ENCODE measurements at places on chromosomes 2 and 18.

DNA sequence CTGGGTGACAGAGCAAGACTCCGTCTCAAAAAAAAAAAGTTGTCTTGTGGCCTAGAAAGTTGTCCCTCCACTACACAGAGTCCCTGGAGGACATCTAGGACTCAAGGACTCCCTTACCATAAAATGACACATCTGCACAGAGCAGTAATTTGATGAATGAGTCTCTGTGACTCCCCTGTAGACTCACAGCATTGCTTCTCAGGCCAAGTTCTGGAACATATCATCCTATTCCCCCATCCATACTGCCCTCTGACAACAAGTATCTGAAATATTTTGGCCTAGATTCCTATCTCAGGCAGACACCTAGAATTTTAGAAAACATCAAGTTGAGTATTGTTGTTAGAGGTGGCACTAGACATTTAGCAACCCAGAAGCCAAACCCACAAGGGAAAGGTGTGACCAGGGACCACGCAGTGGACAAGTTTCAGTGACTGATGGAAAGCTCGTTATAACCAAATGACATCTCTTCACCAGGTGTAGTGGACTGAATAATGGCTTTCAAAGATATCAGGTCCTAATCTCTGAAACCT lies 97.9 kb upstream of the ATP8B1 start:
- DNase-seq, result no peak

GRCh38 chr2:54946220-54946805 lies 103.9 kb downstream of the RTN4 start:
- no peak for DNase-seq

DNA sequence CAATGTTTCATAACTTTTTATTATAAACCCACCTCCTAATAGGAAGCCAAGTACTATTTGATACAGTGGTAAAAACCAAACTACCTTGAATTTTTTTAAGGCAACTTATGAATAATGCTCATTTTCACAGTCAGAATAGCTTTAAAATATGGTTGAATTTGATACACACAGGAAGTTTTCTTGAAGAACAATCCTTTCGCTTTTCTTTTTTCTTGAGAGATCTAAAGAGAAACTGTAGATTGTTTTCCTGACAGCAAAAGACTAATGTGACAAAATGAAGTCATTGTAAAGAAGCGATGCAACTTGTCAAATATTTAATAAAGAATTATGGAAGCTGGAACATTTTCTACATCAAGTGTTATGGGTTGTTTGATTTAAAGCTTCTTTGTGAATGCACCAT lies 227.7 kb downstream of the ALPK2 start:
- no peak for DNase-seq

DNA sequence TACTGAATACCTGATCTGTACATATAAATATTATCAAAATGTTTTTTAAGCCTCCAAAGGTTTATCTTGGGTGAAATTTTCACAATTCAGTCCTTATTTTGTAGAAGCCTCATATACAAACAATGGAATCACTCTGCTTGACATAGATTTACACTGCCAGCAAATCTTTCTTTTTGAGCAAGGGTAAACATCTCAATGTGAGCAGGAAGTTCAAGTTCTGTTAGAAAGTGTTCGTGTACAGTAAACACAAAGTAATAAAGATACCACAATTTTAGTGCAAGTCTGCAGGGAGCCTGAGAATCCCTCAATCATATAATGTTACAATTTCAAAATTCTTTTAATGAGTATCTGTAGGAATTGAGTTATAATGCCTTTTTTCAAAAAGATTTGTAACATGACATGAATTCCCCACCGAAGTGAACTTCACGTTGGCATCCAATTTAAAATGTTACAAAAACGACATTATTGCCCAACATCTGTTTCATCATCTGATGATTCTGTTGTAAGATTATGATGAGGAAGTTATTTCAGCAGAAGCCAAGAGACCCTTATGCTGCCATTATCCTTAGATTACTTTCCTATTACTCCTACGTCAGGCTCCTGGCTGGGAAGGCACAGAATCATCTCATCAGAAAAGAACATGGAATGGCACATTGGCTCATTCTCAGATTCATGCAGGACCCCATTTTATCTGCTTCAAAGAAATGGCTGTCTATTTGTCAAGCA lies 283.9 kb upstream of the ACVR2A start:
- DNase-seq, result no peak

DNA sequence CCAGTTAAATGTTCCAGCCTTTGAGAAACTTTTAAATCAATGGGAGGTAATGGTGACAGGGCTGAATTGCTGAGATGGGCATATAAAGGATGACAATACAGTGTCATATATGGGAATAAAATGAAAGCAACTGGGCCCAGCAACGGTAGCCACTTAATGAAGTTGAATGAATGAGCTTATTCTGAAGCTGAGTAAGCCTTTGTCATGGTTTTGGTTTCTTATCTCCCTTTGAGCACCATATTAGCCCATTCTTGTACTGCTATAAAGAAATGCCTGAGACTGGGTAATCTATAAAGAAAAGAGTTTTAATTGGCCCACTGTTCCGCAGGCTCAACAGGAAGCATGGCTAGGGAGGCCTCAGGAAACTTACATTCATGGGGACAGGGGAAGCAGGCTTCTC lies 3.5 kb upstream of the THUMPD2 start:
- DNase-seq, result no peak

DNA sequence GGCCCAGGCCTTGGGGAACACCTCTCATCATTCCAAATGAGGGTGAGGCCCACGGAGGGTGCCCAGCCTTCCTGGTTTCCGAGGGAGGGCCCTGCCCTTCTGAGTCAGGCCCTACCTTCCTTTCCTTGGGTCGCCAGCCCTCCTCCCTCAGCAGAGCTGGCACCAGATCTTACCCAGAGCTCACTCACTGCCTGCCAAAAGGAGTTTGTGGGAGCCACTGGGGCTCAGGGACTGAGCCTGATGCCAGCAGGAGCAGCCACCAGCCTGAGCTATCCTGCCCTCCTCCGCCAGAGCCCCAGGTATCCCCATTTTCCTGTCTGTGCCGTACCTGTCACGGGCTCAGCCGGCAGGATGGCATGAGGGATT lies 64.1 kb downstream of the NRP2 start:
- DNase-seq, result no peak

- no peak for DNase-seq
Measured at GRCh38 chr2:218260166-218260565, 649 bp upstream of the GPBAR1 start.

GRCh38 chr2:108226564-108226963 lies 13.2 kb upstream of the SULT1C3 start:
- DNase-seq, result no peak

DNA sequence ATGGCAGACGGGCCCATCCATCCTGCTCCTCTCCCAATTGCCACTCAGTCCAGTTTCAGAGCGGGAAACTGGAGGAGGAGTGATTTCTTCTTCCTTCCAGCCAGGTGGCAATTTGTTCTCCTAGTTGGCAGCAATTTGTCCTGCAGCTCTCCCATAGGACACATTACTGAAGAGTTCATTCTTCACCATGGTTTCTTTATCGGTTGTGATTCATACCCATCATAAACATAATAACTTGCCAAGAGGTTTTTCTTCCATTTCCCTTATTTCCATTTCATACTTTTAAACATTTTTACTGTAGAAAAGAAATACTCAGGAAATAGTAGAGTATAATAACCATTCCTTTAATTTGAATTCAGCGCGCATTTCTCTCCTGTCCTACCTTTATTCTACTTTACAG lies 377.9 kb upstream of the RAB12 start:
- DNase-seq, result no peak

GRCh38 chr2:167475791-167476190 lies 587.5 kb downstream of the XIRP2 start:
- no peak for DNase-seq

- no peak for DNase-seq
Measured at GRCh38 chr2:106108351-106108750, 85.8 kb downstream of the UXS1 start.

- DNase-seq, result no peak
Measured at GRCh38 chr2:215618145-215618544, 182.3 kb upstream of the FN1 start.

DNA sequence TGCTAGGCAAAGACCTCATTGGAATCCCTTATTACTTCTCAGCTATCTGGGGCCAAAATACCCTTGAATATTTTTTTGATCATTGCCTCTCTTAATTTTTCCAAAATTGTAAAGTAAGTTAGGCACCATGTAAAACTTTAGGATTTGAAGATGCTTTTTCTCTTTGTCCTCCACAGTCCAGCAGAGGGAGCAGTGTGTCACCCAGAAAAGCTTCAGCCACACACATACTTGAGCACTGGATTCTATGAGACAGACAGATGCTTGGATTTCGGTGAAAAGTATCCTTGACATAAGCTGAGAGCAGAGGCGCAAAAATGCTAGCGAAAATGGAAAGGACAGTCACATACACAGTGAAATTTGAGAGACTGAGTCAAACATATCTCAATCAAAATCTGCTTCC lies 74.7 kb upstream of the KCNJ3 start:
- no peak for DNase-seq

DNA sequence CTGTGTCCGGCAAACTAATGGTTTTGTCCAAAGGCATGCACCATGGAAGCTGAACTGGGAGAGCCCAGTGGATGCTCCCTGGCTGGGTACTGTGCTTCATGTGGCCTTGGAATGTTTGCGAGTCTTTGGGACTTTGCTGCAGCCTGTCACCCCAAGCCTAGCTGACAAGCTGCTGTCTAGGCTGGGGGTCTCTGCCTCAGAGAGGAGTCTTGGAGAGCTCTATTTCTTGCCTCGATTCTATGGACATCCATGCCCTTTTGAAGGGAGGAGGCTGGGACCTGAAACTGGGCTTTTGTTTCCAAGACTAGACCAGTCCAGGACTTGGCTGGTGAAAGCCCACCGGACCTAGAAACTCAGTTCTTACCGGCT lies 1.7 kb downstream of the MARS2 start:
- no peak for DNase-seq

DNA sequence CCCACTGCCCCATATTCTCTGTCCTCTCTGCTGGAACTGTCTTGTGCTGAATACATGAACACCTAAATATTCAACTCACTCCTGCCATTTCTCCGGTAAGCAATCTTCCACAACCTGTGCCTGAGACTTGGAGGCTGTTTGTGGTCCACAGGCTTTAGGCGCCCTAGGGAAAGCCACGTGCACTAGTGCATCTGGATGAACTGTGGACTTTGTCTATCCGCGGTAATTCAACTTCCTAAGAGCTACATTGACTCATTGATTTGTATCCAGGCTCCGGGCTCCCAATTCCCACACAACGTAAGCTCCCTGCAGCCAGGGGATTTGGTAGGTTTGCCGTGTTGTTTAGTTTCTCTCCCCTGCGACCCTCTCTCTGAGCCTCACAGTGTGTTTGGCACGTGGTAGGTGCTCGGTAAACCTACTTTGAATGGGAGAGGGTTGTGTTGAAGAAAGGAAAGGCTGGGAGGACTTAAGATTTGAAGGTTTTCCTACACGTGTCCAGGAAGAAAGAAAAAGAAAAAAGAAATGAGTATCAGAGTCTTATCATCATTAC lies 718.2 kb downstream of the DPP10 start:
- DNase-seq, result no peak

- peak; percentile 63 for DNase-seq
Measured at GRCh38 chr2:69567157-69567908, 76.2 kb downstream of the AAK1 start.

GRCh38 chr18:7566244-7566566 lies 911 bp upstream of the PTPRM start:
- no peak for DNase-seq
